Midbrain (tissue), 1 donor: ENCODE measurements at places on chromosomes 4 and X.
A peak's percentile ranks its signal among the peaks of the same experiment; 100 is the strongest.

DNA sequence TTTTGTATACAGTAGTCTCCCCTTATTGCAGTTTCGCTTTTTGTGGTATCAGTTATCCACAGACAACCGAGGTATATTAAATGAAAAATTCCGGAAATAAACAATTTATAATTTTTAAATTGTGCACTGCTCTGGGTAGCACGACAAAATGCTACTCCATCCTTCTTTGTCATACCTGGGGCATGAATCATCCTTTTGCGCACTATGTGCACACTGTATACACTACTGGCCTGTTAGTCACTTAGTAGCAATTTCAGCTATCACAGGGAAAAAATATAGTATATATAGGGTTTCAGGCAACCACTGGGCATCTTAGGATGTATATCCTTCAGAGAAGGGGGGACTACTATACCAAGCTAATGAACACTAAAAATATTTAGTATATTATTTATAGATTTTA is 198.8 kb upstream of the FAT4 start:
- DNase-seq, result no peak

GRCh38 chrX:20067709-20068561 is 48.8 kb downstream of the MAP7D2 start:
- no peak for DNase-seq

DNA sequence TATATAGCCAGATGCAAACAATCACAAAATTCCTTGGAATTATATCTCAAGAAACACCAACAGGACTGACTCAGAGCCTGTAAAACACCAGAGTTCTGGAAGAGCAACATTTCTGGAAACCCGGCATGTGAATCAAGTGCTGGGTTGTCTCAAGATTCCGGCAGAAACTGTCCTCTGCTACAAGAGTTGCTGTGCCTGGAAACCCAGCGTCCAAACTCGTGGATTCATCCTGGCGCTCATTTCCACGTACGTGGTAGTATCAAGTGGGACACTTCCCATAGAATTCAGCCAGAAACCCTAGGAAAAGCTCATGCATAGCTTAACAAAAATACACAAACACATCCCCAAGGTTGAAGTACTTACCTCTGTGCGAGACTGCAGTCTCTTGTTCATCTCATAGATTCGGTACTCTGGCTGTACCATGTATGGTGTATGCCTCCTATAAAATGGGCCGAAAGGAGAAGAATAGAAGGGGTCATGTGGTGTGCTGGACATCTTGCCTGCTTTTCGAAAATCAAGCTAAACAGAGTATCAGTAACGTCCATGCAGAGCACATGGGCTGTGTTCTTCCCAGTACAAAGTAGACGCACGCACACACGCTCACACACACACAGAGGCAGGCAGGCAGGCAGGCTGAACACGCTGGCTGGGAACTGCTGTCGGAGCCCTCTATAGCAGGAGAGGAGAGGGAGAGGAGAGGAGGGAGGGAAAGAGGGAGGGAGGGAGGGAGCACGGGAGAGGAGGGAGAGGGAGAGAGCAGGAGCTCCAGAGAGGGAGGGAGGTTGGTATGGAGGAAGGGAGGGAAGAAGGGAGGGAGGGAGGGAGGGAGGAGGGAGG is at the start of gene LDB2:
LDB2 (minus strand) TSS at position 655 of the 837 bp plus-strand sequence.
- peak; percentile 53 for DNase-seq

GRCh38 chrX:153445106-153445855 is 575 bp downstream of the TREX2 start:
- no peak for DNase-seq

GRCh38 chr4:53734584-53735353 is 143.5 kb upstream of the LNX1 start:
- DNase-seq, result no peak

- DNase-seq, result no peak
Observed at GRCh38 chrX:141632124-141632523, 42.6 kb downstream of the SPANXA2 start.

DNA sequence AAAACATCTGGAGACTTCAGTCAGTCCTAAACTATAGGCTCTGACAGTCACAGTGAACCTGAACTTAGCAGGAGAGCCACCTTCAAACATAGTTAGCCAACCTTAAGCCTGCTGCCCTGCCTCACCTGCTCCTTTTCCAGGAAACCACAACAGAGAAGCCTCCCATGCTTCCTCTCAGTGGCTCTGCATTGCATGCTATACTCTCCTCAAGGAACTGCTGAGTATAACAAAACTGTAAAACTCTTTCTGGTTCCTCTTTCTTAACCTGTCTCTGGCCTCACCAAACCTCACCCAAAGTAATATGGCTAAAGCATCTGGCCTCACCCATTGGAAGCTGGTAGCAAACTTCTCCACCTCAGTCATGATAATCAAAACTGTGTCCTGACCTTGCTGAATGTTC is 122.1 kb downstream of the ANKRD50 start:
- no peak for DNase-seq

DNA sequence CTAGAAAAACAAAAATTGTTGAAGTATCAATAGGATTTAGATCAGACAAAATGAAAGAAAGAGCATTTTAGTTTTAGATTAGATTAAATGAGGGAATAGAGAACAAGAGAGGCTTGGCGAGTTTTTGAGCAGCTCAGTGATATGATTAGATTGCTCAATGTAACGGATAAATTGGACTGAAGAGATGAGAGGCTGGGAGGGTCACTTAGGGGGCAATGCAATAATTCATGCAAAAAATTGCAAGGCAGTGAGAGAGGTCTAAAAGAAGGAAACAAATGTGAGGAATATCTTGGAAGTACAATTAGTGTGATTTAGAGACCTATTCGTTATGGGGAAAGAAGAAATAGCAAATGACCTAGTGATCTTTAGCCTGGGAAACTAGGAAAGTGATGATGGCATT is 50.3 kb upstream of the BMP3 start:
- no peak for DNase-seq

DNA sequence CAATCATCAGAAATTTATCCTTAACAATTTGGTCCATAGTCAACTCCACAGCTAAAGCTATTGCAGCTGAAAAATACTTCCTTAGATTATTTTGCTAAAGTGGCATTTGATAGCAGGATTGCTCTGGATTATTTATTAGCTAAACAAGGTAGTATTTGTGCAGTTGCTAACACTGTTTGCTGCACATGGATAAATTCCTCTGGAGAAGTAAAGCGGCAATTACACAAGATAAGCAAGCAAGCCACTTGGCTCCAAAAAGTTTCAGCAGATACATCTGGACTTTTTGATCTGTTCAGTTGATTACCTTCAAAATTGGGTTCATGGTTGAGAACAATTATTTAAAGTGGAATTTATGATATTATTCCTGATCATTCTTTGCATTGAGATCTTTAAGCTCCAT is 971.5 kb downstream of the C4orf33 start:
- DNase-seq, result no peak

DNA sequence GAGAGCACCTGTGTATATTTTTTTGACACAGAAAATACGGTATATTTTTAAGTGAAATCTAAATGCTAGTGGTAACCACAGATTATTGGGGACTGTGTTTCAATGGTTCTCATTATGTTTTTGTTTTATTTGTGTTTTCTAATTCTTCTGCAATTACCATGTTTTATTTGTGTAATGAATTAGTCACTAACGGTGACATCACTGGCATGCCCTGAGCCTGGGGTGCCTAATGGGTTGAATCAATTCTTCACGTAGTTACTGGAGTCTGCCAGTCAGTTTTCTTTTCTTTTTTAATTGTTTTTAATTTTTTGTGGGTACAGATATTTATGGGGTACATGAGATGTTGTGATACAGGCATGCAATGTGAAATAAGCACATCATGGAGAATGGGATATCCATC is 168.8 kb downstream of the RELL1 start:
- DNase-seq, result no peak

GRCh38 chr4:100083289-100083688 is 107.0 kb downstream of the DDIT4L start:
- DNase-seq, result no peak

DNA sequence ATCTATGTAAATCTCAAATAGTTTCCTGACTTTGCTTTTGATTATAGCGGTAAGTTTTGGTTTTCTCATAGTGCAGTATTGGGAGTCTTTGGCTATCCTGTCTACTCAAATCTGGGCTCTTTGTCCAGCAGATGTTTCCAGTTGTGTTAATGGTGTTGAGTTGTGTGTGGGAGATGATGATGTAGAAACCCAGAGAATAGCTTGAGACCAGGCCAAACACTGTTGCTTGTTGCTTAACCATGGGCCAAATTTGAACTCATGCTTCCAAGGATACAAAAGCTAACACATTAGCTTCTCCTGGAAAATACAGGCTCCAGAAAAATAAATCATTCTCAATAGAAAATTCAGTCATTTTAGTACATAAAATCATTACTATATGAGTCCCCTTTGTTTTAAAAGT is 82.6 kb upstream of the GYPA start:
- DNase-seq, result no peak

DNA sequence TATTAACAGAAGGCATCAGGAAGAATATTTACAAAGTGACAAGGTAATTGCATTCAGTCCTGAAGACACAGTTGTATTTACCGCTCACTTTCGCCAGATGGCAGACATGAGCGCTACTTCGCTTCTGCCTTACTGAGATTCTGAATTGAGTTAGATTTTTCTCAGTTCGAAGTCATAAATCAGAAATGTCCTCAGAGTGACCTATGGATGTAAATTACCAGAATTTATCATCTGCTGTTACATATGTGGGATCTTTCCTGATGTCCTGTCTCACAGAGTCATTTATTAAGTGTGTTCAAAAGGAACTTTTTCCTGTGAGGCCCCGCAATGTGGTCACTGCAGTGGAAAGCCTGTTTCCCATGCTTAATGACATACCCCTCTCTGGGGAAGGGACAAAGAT is 97.3 kb upstream of the DCLK2 start:
- peak; percentile 58 for DNase-seq

DNA sequence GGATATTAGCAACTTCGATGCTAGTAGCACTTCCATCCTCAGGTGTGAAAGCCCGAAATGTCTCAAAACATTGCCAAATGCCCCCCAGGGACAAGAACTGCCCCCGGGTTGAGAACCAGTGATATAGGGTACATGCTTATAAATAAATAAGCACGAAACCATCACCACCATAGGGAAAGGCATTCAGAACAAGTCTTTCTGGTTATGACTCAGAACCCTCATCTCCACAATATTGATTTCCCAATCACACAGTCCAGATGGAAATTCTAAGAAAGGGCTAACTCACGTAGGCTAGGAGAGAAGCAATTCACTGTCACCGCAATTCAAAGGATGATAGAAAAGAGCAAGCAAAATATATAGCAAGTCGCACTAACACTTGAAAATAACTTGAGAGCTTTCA is 84.8 kb downstream of the ANOS1 start:
- DNase-seq, result no peak

- no peak for DNase-seq
Observed at GRCh38 chr4:17670423-17670822, 56.0 kb downstream of the MED28 start.

GRCh38 chr4:22962295-22962694 is 269.6 kb downstream of the GBA3 start:
- no peak for DNase-seq

DNA sequence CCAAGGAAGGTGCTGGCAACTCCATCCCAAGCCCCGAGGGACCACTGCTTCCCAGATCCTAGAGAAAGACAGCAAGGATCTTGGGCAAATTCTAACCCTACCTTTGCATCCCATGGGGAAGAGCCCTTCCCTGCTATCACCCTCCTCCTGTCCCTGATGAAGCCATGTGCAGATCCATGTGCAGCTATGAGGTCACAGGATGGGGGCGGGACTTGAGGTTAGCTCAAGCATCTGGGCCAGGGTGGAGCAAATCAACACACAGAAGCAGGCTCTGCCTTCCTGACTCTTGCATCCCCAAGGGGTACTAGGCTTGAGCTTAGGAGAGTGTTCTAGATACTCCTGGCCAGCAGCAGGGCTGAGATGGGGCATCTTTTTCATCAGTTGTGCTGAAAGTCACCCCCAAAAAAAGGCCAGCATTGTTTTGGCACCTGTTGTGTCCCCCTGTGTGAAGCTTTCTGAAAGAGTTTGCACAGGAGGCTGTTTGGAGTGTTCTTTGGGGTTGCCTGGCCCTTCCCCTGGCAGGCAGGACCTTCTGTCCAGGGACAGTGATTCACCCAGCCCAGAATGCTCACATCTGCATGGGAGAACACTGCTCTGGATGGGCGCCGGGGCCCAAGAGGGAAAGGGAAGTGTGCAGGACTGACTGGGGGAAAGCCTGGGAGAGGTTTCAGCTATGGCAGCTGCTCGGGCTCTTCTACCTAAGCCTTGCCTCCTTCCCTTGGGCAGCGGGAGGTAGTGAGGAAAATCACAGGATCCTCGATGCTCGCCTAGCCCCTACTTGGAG is 50.8 kb downstream of the PRPS1 start:
- no peak for DNase-seq

- no peak for DNase-seq
Observed at GRCh38 chr4:122963216-122963615, 40.8 kb upstream of the NUDT6 start.

DNA sequence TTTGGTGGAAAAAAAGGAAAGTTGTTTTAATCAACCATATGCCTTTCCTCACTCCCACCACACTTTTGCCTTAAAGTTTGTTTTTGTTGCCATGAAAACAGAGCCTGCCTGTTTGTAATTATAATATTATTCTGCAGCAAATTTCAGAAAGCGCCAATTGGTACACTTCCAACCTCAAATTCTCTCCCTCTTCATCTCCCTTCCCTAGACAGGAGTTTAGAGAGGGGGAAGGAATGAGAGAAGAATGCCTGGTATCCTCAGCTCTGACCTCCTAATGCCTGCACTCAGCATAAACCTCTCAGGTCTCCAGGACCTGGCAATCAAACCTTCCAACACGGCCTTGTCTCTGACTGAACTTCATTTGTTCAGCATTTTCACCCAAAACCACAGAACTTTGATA is 138.4 kb upstream of the HCCS start:
- no peak for DNase-seq

- no peak for DNase-seq
Observed at GRCh38 chr4:21697583-21697982, 251.0 kb downstream of the KCNIP4 start.

DNA sequence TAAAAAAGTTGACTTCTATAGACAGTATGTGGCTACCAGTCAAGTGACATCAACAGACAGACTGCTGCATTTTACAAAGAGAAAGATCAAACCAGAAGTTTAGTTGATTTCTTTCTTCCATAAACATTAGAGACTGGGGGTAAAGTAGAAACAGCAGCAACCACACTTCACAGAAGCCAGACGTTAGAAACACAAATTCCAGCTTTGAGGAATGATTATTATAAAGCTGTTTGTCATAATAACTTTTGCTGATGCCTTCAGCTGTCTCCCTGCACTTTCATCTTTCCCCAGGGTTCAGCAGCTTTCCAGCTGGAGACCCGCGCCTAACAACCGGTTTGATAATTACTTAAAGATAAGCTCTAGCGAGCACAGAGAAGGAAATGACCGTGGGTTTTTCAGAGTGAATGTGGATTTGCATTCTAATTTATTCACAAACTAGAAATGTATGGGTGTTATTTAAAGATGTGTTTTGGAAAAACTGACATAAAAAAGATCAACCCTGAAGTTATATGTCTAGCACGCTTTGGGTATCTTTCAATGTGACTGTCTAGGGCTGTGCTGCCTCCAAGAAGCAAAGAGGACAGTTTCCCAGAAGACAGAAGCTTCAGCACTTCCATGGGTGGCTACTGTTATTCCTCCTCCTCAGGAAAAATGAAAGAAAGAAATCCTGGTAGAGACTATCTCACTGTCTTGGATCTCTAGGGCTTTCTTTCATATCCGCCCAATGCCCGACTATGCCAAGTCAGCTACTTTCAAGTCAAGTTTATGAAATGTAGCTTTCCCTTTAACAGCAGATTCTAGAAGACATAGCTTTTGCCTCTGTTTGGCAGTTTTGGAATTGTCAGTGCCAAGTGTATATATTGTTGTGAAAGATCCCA is 15.0 kb upstream of the ENAM start:
- DNase-seq, result no peak

GRCh38 chr4:119113033-119113655 is 22.5 kb upstream of the MYOZ2 start:
- no peak for DNase-seq

GRCh38 chrX:129932016-129932820 is 26.3 kb downstream of the UTP14A start:
- DNase-seq, result peak; percentile 78
